ENCODE measurements at places on chromosomes 5 and 9. TPM values are rescaled to one million over a fixed set of nuclear protein-coding genes. Genes with fewer than 3 reads are reported as not detected.

KLF4 gene
- total RNA-seq = 0.95 TPM

GPR150 gene
- total RNA-seq = not detected

C9orf50 gene
- total RNA-seq = not detected

DTWD2 gene
- 5.5 TPM for total RNA-seq

CCDC192 gene
- total RNA-seq = not detected

FOXE1 gene
- not detected for total RNA-seq

HRH2 gene
- total RNA-seq = not detected

DNA sequence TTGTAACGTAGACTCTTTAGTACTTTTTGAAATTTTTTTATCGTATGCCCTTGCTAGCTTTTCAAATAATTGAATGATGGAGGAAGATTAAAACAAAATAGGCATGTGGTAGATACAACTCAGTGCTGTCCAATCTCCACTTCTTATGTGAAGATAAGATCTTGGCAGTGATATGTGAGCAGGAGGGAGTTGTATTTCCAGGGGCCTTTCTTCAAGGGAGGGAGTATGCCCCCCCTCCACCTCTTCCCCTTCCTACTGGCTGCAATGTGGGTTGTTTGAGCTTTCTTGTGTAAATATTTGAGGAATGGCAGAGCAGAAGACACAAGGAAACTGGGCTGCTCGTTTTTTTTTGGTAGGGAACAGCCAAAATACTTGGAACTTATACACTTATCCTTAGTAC is 374.9 kb downstream of the PSAT1 start:
- H3K27me3 ChIP-seq = no peaks in the 10 kb centered on the region
- H3K4me3 ChIP-seq = no peak overlapping the region
- no peaks in the 10 kb centered on the region for H3K36me3 ChIP-seq
- H3K4me1 ChIP-seq = no peaks in the 10 kb centered on the region
- DNase-seq = no peak

GRCh38 chr5:72167257-72167656 is 60.0 kb downstream of the MAP1B start:
- H3K36me3 ChIP-seq = peaks cover 9% of the 10 kb centered on the region
- no peak overlapping the region for H3K4me3 ChIP-seq
- H3K4me1 ChIP-seq = peaks cover 13% of the 10 kb centered on the region
- no peak overlapping the region for H3K27ac ChIP-seq
- H3K27me3 ChIP-seq = no peaks in the 10 kb centered on the region

- no peak overlapping the region for H3K27ac ChIP-seq
- no peaks in the 10 kb centered on the region for H3K4me1 ChIP-seq
- H3K36me3 ChIP-seq = no peaks in the 10 kb centered on the region
- no peak for DNase-seq
Measured at GRCh38 chr9:110148891-110149290, 59.1 kb downstream of the C9orf152 start.

GRCh38 chr9:14275331-14275730 is 38.6 kb downstream of the NFIB start:
- H3K27ac ChIP-seq = no peak overlapping the region
- no peaks in the 10 kb centered on the region for H3K36me3 ChIP-seq
- H3K27me3 ChIP-seq = no peaks in the 10 kb centered on the region
- H3K4me1 ChIP-seq = no peaks in the 10 kb centered on the region
- no peak overlapping the region for H3K4me3 ChIP-seq

GRCh38 chr5:124745928-124746915 is at the start of gene ZNF608:
Gene ZNF608, minus strand, starts transcription at chr5:124746639. Its CDS starts 1,650 bp downstream, at chr5:124744989.
- no peak within 1 kb of the TSS for H3K27ac ChIP-seq
- H3K4me1 ChIP-seq = peaks cover 6% of the 10 kb centered on the region
- peaks cover 42% of the 10 kb centered on the region for H3K27me3 ChIP-seq
- no peak for DNase-seq

DNA sequence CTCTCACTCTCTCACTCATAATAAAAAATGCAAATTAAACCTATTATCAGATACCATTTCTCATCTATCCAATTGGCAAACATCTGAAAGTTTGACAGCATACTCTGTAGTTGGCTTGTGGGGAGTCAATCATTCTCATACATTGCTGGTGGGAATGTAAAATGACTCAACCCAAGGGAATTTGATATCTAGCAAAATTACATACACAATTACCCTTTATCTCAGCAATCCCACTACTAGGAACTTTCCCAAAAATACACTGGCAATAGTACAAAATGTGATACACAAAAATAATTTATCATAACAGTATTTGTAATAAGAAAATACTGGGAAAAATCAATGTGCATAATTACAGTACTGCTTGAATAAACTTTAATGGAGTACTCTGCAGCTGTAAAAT is 731.3 kb downstream of the DTWD2 start:
- H3K27me3 ChIP-seq = no peaks in the 10 kb centered on the region
- no peaks in the 10 kb centered on the region for H3K4me1 ChIP-seq
- no peaks in the 10 kb centered on the region for H3K36me3 ChIP-seq
- no peak for DNase-seq
- H3K4me3 ChIP-seq = no peak overlapping the region

DNA sequence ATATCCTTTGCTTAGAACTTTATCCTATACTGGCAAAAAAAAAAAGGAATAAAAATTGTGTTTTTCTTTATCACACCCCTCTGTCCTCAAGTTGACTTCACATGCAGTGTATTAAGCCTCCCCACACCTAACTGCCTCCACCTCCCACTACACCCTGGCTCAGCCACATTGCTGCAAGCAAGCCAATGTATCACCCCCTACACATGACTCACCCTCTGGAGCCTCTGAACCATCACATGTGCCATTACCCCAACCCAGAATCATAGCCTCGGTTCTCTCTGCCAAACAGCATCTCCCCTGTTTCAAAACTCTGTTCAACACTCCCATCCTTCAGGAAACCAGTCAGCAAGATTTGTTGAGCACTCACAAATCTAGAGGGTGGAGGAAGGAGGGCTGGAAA is 209.0 kb downstream of the CWC27 start:
- H3K36me3 ChIP-seq = no peaks in the 10 kb centered on the region
- no peak overlapping the region for H3K27ac ChIP-seq
- no peaks in the 10 kb centered on the region for H3K27me3 ChIP-seq

- H3K36me3 ChIP-seq = no peaks in the 10 kb centered on the region
- H3K4me1 ChIP-seq = no peaks in the 10 kb centered on the region
- no peak overlapping the region for H3K4me3 ChIP-seq
- H3K27me3 ChIP-seq = no peaks in the 10 kb centered on the region
- H3K27ac ChIP-seq = no peak overlapping the region
- no peak for DNase-seq
Measured at GRCh38 chr9:82180711-82181110, 192.1 kb downstream of the SPATA31D1 start.
